ENCODE measurements at places on chromosomes 16 and 17. TPM values are rescaled to one million over a fixed set of nuclear protein-coding genes. Genes with fewer than 3 reads are reported as not detected.

The PRSS22 gene
- total RNA-seq, result not detected

The KRT20 gene
- not detected for total RNA-seq

The CD79B gene
- total RNA-seq, result 0.43 TPM

The COG4 gene
- total RNA-seq, result 56.2 TPM

The KAT2A gene
- 4.9 TPM for total RNA-seq

The IL17C gene
- total RNA-seq, result not detected
